Substantia nigra (tissue), 51 donors: ENCODE measurements at places on chromosomes 5 and 9.

- no peak for DNase-seq
Measured at GRCh38 chr9:104861397-104861796, 66.6 kb downstream of the ABCA1 start.

DNA sequence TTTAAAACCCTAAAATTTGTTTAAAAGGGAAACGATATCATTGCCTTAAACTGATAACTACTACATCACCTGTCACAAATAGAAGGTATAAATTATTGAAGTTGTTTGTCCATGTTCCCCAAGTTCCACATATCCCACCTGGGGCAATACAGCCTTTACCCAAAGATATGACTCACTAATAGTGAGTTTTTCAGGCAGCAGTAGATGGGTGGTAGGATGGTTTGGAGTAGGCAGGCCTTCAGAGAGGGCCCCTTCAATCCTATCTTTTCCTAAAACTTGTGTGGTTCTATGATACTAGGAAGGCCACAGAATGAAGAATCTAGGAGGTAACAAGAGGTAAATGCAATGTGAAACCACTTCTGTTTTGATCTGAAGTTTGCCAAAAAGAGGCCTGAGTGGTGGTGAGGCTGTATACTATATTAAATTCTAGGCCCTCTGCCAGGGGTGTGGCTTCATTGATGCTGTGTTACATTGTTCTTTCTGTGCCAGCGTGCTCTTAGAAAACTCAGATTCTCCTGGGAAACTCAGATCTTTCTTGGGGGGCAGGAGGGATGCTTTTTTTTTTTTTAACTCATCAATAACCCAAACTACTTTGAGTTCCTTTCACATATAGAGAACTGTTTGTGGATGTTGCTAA is 7.2 kb downstream of the CYSTM1 start:
- no peak for DNase-seq

DNA sequence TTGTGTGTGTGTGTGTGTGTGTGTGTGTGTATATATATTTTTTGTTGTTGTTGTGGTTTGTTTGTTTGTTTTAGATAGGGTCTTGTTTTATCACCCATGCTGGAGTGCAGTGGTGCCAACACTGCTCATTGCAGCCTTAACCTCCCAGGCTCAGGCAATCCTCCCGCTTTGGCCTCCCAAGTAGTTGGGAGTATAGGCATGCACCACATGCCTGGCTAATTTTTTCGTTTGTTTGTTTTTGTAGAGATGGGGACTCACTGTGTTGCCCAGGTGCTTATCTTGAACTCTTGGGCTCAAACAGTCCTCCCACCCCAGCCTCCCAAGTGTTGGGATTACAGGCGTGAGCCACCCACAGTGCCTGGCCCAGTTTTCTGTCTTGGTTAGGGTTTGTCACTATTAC is 77.3 kb downstream of the GAPVD1 start:
- DNase-seq = no peak

GRCh38 chr5:108459769-108460168 is 77.9 kb upstream of the FBXL17 start:
- no peak for DNase-seq

DNA sequence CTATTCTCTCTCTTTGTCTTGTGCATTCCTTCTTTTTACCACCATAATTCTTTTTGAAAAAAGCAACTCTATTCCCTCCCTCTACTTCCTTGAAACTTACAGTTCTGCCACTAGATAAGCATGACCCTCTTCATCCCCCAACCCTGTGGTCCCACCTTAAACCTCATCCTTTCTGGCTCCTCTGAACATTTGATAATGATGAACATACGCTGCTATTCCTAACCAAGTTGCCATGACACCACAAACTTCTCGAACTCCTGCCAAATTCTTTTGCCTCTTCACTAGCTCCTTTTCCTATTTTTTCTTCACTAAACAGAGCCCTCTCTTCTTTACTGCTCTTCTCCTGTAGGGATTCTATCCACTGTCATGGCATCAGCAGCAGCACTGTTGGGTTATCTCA is 57.1 kb downstream of the MOCS2 start:
- no peak for DNase-seq

- DNase-seq = no peak
Measured at GRCh38 chr5:132327252-132327955, 33.2 kb downstream of the SLC22A4 start.

DNA sequence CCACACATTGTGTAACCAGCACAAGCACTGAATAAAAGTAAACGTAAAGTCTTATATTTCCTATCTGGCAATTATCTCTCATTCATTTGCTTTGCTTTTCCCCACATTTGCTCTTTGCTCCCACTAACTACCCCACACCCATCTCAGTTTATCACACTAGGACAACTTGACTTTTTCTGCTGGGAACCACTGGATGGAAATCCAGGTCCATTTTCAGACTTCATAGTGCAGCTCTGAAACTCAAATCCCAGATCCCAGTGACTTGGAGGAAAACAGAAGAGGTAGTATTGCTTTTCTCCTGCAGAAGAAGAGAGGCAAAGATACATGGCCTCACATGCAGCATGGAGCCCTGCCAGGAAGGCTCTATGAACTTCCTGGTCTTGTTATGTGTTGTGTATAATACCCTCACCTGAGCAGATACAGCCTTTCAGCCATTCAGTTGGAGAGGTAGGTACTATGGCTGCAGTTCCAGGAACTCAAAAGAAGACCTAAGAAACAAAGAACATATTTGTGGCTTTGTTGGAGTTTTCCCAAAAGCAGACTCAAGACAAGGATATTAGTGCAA is 90.0 kb upstream of the NIPBL start:
- no peak for DNase-seq

GRCh38 chr5:176647843-176648473 is 674 bp downstream of the TSPAN17 start:
- DNase-seq = no peak

GRCh38 chr5:143216211-143216610 is 187.3 kb downstream of the NR3C1 start:
- DNase-seq = no peak

GRCh38 chr9:98037357-98037756 is 19.2 kb upstream of the NANS start:
- DNase-seq = no peak

DNA sequence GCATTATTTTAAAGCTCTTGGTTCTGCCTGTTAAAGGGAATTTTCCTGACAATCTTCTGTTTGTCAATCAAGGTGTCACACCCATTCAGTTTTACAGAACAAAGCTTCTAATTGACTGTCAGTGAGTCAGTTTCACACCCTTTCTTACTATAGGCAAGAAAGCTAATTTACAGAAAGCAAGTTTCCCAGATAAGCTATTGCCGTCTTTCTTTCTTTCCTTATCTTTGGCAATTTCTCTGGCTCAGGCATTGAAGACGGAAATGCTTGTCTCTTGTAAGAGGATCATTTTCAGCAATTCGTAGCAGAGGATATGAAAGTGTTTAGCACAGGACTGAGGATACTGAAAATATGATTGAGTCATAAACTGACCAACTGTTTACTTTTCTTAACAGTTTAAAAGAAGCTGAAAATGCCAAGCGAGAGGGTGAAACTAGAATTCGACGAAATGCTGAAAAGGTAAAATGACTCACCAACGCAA is 27.0 kb downstream of the SPINK5 start:
- DNase-seq = no peak

GRCh38 chr5:111072949-111073682 is 1.6 kb downstream of the TSLP start:
- no peak for DNase-seq

DNA sequence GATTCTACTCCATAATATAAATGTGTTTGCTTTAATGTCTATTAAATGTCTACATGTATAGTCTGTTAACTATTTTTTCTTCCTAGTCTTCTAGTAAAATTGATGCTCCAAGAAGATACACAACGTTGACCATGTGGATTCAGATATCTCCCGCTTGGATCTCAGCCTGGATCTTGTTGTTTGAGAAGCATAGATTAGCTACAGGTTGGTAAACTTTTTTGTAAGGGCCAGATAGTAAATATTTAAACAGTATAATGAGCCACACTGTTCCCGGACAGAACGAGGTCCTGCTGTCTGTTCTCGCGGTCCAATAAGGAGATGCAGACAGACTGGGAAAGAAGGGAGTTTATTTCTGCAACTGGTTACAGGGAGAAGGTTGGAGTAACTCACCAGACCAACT is 86.2 kb upstream of the IL12B start:
- no peak for DNase-seq

DNA sequence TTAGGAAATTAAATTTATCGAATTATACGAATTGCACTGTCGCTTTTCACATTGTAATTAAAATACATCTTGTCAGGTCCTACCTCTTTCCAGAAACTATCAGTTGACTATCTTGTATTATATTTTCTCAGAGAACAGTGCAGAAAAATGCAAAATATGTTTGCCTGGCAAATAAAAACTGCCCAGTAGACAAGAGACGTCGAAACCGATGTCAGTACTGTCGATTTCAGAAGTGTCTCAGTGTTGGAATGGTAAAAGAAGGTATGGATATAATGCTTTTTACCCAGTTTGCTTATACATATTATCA is 10.8 kb downstream of the NR4A3 start:
- DNase-seq = no peak

DNA sequence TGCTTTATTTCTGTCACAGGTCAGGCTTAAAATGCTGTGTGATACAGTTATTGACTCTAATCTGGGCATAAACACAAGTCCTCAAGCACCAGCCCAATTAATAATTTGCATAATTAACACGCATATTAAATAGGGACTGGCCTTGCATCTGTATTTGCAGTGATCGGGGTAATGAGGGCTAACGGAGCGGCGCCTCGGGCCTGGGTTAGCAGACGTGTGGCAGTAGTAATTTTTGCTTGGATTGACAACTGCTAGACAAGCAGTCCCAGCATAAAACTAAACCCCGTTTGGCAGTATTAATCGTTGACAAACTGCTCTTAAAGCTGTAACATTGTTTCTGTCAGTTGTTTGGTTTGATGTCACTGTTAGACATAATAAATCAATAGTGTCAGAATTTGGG is 109.2 kb downstream of the PBX3 start:
- DNase-seq = no peak

- no peak for DNase-seq
Measured at GRCh38 chr5:125870256-125870655, 553.0 kb upstream of the GRAMD2B start.

GRCh38 chr5:62720031-62720441 is 141.4 kb downstream of the LRRC70 start:
- no peak for DNase-seq

DNA sequence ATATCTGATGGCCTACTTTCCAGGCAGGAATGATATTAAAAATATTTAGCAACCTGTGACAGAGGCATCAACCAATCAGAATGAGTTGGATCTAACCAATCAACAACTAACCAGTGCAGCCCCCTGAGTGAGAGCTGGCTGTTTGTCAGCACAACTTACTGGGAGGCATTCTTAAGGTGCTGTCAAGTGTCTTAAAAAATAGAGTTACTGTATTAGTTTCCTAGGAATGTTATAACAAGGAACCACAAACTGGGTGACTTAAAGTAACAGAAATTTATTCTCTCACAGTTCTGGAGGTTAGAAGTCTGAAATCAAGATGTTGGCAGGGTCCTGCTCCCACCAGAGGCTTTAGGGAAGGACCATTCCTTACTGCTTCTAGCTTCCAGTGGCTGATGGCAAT is 85.2 kb downstream of the ATG10 start:
- no peak for DNase-seq

DNA sequence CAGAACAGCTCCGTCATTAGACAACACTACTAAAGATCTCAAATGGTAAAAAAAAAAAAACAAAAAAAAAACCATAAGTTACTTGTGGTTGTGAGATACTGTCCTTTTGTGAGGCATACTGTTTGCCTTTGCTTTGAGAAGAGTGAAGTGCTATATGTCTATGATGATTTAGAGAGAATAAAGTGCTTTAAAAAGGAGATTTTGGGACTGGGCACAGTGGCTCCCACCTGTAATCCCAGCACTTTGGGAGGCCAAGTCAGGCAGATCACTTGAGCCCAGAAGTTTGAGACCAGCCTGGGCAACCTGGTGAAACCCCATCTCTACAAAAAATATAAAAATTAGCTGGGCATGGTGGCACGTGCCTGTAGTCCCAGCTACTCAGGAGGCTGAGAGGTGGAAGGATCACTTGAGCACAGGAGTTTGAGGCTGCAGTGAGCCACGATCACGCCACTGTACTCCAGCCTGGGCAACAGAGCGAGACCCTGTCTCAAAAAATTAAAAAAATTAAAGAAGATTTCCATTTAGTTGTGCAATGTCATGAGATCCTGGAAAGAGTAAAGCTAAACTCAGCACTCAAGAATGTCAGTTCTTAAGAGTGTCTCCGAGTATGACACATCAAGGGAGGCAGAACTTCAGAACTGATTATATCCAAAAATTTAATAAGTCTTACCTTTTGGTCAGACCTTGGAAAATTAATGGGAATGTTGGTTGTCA is 87.3 kb downstream of the PRDM6 start:
- DNase-seq = no peak

DNA sequence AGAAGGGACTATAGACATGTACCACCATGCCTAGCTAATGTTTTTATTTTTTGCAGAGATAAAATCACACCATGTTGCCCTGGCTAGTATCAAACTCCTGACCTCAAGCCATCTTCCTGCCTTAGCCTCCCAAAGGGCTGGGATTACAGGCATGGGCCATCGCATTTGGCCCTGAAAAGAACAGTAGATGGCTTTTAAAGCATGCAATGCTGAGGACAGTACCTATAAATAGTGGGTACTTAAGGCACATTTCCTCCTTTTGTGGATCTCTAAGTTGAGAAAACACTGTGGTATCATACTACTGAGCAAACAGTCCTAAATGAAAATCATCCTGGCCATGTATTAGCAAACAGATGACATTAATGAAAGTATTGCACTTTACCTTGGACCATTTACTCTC is 119.4 kb downstream of the TTC39B start:
- no peak for DNase-seq

GRCh38 chr5:137206030-137206715 is 293.0 kb downstream of the SPOCK1 start:
- no peak for DNase-seq

DNA sequence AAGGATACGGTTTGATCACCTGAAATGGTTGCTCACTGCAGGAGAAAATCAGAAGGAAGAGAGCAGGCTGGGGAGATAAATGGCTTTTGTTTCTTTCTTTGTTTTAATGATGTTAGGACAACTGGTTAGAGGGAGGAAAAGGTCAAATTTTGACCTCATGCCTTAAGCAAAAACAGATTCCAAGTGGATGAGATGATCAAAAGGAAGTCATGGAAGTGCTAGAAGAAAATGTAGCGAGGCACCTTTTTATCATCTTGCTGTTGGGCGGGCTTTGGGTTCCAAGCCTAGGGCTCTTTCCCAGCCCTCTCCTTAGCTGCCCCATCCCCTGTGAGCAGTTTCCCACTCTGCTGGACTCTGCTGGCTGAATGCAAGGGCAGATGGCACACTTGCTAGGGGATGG is 127.9 kb downstream of the ADAMTS2 start:
- no peak for DNase-seq

- DNase-seq = no peak
Measured at GRCh38 chr5:145835848-145836239, 702 bp upstream of the PRELID2 start.

GRCh38 chr5:16687898-16688297 is 71.1 kb upstream of the RETREG1 start:
- no peak for DNase-seq

DNA sequence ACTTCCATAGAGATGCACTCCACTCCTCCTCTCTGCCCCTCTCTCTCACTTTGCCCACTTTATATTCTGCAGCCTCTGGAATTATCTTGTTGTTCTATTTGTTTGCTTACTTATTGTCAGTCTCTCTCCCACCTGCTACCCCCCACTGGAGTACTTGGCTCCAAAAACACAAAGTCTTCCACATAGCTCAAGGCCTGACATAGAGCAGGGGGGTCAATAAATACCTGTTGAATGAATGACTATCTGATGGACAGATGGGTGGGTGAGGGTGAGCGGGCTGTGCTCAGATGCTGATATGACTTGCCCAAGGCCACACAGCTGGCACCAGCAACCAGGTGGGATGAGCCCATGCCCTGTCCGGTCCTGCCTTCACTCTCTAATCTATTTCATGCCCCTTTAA is 13.4 kb upstream of the UNC5A start:
- DNase-seq = no peak
